ENCODE measurements at places on chromosomes 7 and 10.

- no peak for DNase-seq
Measured at GRCh38 chr10:21020545-21020944, 123.4 kb upstream of the NEBL start.

GRCh38 chr7:13179011-13179582 is 491.7 kb downstream of the ARL4A start:
- no peak for DNase-seq

DNA sequence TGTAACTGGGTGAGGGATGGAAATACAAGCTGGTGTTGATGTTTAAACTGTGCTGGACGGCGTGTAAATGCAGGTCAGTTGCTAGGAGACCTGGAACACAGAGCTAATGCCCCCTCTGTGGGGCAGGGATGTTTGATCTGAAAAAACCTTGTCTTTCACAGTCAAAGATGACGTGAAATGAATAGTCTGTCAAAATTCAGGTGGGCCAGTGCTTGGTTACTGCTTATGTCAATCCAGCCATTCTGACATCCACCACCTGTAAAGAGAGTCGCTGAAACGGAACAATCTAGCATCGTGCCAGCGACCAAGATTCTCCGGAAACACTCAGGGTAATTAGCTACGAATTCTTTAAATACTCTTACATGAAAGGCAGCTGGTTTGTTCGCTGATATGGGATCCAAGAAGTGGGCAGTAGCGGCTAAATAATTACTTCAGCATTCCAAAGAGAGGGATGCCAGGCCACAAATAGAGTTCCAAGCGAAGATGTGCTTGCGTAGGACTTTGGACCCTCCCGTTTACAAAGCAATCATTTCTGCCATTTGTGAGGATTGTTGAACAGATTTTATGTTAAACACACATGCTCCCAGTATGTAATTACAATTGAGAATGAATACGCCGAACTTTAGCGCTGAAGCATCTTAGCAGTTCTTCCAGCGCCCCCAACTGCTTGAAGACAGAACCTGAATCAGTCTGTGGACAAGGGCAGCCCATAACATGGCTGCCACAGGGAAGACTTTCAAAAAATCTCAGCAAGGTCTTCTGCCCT is 7.3 kb upstream of the ASB4 start:
- DNase-seq, result no peak

GRCh38 chr7:96061009-96061408 is 260.9 kb downstream of the SLC25A13 start:
- DNase-seq, result no peak

DNA sequence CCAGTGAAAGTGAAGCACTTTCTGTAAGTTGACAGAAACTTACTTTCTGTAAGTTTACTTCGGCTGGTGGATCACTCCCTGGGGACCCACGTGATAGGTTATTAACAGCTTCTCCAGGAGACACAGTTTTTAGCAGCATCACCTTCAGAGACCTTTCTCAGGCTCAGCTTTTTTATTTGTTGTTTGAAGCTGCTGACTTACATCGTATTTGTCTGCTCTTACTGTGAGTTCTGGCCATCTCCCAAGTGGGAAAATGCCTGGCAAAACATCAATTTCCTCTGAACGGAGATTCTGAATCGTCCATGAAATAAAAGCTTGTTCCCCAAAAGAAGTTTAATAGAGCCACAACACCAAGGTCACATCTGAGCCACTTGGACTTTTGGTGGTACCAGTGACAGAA is 178.7 kb upstream of the PODXL start:
- no peak for DNase-seq

- DNase-seq, result no peak
Measured at GRCh38 chr10:2150288-2150687, 413.0 kb upstream of the ADARB2 start.

DNA sequence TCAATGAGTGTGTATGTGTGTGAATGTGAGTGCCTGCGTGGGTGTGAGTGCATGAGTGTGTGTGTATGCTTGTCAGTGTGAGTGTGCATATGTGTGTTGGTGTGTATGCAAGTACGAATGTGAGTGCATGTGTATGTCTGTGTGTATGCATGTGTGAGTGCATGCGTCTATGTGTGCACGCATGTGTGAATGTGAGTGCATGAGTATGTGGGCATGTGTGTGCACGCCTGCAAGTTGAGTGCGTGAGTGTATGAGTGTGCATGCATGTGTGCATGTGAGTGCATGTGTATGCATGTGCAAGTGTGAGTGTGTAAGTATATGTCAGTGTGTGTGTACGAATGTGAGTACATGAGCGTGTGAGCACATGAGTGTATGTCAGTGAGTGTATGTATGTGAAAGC is 399.6 kb downstream of the PLXNA4 start:
- no peak for DNase-seq

- no peak for DNase-seq
Measured at GRCh38 chr10:24920907-24921881, 31.2 kb downstream of the PRTFDC1 start.

DNA sequence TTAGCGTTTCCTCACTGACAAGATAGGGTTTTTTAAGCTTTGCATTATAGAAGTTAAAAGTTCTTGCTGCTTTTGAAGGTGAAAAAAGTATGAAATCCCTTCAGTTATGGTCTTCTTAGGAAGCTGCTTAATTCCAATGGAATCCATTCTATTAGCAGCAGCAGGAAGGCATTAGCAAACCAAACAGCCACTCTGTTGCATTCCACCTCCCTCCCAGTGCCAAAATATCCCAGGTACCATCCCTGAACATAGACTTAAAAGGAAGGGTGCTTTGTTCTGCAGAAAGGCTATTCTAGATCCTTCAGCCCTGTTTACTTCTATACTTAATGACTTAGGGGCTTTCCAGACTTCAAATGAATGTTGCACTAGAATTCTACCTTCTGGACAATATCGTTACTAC is 23.8 kb downstream of the ENO4 start:
- no peak for DNase-seq

DNA sequence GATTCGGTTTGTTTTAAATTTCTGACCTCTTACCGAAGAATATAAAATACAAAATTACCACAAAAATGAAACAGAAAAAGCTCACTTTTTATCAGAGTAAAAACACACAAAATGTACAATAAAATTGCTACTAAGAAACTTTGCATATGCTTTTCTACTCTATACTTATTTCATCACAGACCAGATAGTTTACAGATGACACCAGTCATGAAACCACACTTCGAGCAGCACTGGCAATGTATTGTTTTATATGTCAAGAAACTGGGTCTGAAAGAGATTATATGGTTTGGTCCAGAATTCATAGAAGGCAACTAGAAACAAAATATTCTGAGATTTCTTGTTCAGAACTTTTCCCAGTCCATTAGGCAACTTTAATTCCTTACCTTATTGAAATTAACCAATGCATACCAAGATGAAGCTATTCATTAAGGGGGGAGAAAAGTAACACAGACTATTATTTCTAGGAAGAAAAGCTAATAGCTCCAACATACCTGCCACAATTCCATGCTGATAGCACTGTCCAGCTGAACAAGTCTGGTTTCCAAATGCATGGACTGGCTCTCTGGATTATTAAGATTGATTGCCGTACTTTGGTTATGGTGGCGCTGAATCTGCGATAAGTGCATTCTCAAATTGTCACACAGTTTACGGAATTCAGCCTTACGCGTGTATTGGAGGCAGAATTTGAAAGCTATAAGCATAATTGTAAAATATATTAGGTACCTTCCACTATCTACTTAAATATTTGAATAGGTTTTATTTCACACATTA is 10.0 kb downstream of the EIF3A start:
- DNase-seq, result no peak

DNA sequence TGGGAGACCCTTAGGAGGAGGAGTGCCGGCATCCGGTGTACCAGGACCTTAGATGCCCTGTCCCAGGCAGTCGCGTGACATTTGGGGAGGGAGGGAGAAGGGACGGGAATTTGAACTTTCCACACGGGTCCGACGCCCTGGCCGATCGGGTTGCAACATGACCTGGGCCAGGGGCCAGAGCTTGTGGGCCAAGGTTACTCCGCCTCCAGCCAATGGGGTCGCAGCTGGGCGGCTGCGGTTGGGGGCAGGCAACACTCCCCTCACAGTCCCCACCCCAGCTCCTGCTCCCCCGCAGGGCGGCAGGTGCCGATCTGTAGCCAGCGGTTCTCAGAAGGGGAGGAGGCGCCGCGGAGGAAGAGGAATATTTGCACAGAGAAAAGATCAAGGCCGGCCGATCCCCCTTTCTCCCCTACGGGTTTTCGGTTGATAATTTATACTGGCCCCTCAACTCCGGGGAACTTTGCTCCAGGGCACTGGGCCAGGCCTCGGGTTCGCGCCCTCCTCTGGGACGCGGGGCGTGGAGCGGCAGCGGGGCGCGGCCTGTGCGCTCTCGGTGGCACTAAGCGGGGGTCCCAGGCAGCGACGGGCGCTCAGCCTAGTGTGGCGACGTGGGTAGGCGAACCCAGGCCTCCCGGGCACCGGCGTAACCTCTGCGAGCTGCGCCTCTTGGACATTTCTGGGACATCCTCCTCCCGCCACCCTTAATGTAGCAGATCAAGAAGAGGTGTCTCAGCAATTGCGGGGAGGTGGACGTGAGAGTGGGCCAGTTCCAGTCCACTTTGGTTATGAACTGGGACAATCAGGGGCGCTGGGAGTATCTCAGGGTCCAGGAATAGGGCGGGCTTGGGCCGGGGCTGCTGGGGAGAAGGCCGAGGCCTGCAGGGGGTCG is 1.2 kb downstream of the MLXIPL start:
- DNase-seq, result no peak

DNA sequence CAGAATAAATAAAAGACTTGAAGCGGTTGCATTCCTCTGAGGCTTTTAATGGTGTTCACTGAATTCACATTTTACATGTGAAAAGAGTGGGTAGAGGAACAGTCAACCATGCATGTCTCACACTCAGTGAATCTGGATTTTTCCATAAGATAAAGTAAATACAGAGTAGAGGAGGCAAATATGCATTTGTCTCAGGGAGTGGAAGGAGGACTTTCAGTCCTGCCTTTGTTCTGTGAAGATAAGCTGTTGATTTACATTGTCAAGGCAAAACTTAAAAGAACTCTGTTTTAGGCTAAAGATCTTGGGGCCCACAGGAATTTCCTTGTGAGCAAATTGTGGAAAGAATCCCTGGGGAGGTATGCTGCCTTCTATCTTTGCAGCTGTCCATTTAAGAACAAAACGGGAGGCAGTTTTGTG is 825.3 kb upstream of the MBL2 start:
- no peak for DNase-seq

GRCh38 chr10:70283445-70284399 is at the start of gene NPFFR1:
TSS of gene NPFFR1 (minus strand) at chr10:70284004. CDS start at chr10:70283676, 328 bp downstream.
- DNase-seq, result no peak

DNA sequence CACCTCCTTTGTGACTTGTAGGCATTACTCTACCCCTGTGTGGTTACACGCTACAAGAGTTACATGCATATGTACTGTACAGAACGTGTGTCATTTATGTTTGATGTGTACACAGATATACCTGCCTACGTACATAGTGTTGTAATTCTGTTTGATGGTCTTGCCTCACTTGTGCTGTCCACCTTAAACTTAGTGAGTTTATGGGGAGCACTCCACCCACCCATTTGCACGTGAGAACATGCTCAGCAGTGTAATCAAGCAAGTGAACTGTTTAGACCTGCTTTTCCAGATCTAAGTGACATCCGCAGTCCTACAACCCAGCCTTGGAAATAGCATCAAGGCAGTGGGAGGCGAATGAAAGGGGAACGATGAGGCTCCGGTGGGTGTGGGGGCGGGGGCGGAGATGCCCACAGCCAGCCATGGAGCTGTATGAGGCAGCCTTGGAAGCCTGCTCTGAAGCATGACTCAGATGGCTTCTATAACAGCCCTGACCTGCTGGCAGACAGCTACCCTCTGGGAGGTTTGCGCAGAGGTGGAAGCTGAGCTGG is 52.1 kb downstream of the SUFU start:
- no peak for DNase-seq

DNA sequence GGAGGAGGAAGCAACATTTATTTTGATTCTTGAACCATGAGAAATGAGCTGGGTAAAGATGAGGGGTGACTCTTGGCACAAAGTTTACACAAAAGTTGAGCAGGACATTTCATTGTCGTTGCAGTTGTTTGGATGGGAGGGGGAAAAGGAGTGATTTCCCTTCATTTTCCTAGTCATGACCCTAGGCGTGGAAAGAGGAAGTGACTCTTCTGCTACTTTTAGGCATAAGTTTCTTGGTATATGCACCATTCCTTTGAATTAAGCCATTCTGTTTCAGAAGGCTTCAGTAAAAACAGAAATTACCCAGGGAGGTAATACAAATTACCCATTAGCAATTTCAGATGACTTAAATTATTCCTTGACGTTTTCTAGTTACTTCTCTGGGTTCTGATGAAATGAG is 113.9 kb upstream of the FAM171A1 start:
- no peak for DNase-seq

DNA sequence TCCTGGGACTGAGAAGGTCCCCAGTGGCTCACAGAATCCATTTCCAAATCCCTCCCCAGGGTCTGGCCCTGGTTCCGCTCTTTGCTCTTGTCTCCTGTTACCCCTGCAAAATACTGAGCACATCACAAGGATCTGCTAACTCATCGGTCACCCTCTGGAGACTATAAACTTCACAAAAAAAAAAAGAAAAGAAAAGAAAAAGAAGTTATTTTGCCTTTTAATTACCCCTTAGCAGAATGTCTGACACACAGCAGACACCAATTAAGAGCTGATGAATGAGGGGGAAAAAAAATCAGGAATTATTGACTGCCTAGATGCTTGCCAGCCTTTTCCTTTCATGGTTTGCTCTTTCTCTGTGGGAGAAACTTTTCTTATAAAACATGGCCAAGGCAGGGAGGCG is 578.7 kb downstream of the GRID1 start:
- no peak for DNase-seq

DNA sequence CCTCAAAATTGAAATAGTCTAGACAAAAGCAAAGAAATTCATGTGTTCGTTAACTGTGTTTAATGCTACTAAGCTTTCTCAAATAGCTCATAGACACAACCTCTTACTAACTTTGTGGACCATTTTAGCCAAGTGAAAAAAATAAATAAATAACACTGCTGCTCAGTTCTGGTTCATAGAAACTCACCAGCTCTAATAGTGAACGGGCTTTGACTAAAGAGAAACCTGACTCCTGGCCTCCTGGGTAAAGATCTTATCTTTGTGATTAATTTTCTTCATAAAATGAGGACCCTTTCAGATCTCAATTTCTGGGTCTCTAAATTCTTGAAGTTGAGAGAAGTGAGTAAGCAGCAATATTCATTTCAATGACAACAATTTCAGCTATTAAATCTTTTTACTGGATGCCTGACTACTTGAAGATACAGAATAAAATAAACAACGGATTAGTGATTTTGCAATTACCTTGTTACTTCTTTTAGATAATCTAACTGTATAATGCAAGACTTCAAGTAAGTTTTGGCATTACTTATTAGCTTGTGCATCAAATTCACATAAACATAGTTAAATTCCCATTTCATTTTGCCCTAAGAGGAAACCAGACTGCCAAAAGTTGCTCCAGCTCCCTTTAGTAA is 3.1 kb downstream of the CADPS2 start:
- no peak for DNase-seq

DNA sequence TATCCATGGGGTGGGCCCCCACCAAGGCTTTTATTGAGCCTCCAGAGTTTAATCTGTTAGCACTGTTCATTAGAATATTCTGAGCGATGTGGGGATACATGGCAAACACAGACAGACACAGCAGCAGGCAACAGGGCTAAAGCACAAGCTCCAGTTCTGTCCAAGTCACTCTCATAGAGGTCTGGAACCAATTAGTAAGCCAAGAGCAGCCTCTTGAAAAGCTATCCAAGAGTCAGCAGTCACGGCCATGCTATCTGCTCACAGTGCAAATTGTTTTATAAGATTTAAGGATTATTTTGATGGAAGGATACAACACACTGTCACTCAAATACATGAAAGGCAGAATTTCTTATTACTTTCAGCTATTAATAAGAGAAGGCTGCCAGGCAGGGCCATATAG is 86.4 kb upstream of the DGKB start:
- no peak for DNase-seq

- no peak for DNase-seq
Measured at GRCh38 chr10:5640501-5640900, 25.9 kb downstream of the ASB13 start.
